ENCODE measurements at places on chromosomes 3 and 15.
A peak's percentile ranks its signal among the peaks of the same experiment; 100 is the strongest.

- peak; percentile 61 for DNase-seq
Measured at GRCh38 chr3:175716446-175716845, 857.3 kb downstream of the NAALADL2 start.

DNA sequence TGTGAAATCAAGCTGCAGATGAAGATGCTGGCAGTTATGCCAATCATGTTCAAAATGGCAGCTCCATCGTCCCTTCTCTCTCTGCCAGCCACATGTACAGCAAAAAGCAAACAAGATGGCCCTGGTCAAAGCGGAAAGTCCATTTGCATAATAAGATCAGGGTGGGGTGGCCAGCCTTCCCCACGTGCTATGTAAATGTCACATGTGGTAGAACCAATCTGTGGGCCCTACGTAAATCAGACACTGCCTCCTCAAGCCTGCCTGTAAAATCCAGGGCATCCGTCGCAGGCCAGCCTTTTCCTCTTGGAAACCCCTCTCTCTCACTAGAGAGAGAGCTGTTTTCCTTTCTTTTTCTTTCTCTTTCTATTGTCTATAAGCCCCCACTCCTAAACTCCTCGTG, 243.5 kb upstream of the KBTBD8 start:
- no peak for DNase-seq

- peak; percentile 50 for DNase-seq
Measured at GRCh38 chr3:138898301-138898700, 48.6 kb downstream of the FOXL2 start.

DNA sequence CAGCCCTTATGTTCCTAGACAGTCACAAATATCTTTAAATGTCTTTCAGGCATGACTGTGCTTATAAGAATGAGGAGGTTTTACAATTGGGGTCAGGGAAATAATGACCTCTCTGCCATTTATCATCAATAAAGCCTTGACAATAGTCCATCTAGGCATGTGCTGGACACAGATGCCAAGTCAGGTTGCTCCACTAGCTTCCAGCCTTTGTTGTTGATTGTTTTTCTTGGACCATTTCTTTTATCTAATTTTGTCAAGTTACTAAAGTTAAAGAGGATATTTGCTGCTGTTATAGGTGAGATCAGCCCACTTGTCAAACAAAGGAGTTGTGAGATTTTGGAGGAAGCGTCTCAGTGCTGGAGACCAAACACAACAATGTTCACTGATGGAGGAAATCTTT, 628.0 kb downstream of the ROBO2 start:
- no peak for DNase-seq

Data from fibroblast of skin of abdomen (primary cell).